ENCODE measurements at places on chromosomes 16 and 17. TPM values are rescaled to one million over a fixed set of nuclear protein-coding genes. Genes with fewer than 3 reads are reported as not detected.

Gene KRTAP4-3
- total RNA-seq = not detected

Gene CACNG3
- not detected for total RNA-seq

Gene CMIP
- total RNA-seq = 40.3 TPM

Gene CRYBA1
- not detected for total RNA-seq

- no peak for DNase-seq
Observed at GRCh38 chr17:27506348-27507218, 50.3 kb downstream of the KSR1 start.

- DNase-seq = no peak
Observed at GRCh38 chr17:5508810-5509209, 22.4 kb downstream of the MIS12 start.

GRCh38 chr16:87233928-87234327, 83.3 kb downstream of the C16orf95 start:
- no peak for DNase-seq

DNA sequence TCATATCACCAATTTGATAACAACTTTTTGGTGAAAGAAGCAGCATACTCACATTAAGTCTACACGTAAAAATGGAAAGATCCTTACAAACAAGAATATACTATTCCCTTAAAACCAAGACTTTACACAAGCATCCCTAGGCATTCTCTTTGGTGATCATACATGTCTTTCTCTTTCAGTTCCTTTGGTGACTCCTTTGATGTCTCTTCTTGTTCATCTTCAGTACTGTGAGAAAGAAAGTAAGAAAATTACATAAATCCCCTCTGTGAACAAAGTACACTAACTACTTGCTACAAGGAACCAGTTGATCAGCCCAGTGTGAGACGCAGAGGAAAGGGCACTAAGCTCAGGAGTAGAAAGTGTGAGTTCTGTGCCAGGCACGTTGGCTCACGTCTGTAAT, 59.6 kb upstream of the MTMR4 start:
- no peak for DNase-seq

DNA sequence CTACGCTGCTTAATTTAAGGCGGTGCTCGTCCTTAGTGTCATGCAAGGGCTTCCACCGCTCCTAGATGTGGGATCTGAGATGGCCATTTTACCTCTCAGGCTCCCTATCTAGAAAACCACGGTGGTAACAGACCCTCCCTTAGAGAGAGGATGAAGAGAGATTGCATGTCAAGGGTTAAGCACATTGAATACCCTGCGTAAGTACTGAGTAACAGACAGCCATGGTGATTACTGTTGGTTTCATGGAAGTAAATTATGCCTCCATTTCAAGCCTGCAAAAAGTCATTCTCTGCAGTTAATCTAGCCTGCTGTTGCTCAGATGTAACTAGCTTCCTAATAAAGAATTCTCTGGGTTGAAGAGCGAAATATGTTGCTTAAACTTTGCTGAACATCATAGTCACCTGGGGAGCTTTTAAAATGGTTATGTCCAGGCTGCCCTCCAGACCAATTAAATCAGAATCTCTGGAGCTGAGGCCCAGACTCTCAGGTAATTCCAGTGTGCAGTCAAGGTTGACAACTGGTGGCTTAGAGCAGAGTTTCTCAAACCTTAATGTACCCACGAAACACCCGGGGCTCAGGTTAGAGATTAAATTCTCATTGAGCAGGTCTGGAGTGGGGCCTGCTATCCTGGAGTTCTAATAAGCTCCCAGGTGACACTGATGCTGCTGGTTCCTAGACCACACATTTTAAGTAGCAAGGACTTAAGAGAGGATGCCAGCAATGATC, 167.1 kb downstream of the SNX29 start:
- no peak for DNase-seq

- DNase-seq = peak; percentile 91
Observed at GRCh38 chr17:58112970-58113631, 29.9 kb downstream of the DYNLL2 start.

DNA sequence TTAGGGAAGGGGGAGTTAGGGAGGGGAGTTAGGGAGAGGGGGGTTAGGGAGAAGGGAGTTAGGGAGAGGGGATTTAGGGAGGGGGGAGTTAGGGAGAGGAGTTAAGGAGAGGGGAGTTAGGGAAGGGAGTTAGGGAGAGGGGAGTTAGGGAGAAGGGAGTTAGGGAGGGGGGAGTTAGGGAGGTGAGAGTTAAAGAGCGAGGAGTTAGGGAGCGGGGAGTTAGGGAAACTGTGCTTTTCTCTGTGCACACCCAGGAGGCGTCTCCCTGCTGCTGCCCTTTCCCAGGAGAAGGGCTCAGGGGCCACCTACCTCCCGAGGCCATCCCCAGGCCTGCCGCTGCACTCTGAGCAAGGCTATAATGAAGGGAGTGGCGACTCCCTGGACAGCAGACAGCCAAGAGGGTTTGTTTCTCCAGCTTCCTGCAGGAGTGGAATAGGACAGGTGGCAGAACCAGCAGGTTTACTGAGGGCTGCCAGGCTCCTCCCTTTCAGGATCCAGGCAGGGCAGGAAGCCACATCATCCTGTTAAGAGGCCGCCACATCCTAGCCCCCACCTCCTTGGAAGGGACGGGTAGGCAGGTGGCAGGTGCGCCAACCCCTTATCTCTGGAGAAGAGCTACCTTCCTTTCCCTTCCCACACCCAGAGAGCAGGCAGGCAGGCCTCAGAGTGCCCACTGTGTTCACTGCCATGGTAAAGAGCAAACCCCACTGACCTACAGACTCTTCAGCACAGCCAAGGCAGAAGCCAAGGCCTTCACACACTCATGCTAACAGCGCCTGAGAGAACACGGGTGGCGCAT, 4.3 kb downstream of the CANT1 start:
- no peak for DNase-seq

DNA sequence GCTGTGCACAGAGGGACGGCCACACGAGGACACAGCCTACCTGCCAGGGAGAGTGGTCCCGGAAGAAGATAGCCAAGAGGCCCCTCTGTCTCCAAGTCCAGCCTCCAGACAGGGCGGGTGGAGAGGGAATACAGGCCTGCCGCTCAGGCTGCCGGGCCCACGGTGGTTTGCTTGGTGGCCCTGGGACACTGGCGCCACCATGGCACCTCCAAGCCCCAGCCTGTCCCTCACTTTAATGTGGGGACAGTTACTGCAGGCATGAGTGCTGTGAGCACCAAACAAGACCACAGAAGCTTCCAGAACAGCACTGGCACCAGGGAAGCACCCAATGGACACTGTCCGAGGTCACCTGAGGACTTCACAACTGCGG, 22.0 kb upstream of the CHMP6 start:
- no peak for DNase-seq

GRCh38 chr17:10178506-10178991, 19.9 kb downstream of the GAS7 start:
- no peak for DNase-seq

GRCh38 chr17:20097330-20097729, 88.2 kb downstream of the SPECC1 start:
- DNase-seq = no peak

DNA sequence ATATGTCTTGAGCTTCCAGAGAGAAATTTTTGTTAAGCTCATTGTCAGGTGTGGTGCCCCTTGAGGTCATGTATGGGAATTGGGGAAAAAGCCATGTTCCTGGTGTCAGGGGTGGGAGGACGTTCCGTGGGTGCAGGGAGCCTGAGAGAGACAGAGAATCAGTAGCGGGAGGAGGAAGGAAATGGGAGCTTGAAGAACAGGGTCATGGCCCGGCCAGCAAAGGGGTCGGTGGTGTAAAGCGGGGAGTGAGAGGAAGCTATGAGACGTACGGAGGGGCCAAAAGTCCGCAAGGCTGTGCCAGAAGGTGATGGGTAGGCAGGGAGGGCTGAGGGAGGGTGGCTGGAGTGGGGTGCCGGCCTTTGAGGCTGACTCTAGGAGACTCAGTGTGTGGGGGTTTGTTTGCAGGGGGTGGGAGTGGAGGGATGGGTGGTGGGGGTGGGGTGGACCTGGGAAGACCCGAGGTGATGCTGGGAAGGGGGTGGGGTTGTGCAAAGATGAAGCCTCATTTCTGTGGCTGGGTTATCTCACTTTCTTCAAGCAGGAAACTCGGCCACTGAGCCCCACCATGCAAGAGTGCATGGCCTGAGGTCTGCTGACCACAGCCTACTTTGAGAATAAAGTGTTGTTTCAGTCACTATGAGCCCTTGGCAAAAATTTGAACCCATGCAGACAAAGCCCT, 63.6 kb downstream of the PLCG2 start:
- no peak for DNase-seq

DNA sequence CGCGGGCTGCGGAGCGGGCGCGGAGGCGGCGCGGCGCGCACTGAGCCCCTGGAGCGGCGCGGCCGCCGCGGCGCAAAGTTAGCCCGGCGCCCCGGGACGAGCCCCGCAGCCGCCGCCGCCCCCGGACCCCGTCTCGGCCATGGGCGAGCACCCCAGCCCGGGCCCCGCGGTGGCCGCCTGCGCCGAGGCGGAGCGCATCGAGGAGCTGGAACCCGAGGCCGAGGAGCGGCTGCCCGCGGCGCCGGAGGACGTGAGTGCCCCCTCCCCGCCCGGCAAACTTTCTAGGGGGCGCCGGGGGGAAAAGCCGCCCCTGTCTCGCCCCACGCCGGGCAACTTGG, 388 bp downstream of the RHBDL3 start:
- no peak for DNase-seq

- no peak for DNase-seq
Observed at GRCh38 chr16:564690-565418, 2.0 kb upstream of the NHLRC4 start.

GRCh38 chr17:62631086-62631935, 3.8 kb downstream of the MRC2 start:
- no peak for DNase-seq

- DNase-seq = no peak
Observed at GRCh38 chr17:1860978-1861377, 31.2 kb downstream of the RPA1 start.

GRCh38 chr16:10600782-10601443, 20.5 kb upstream of the EMP2 start:
- DNase-seq = no peak

DNA sequence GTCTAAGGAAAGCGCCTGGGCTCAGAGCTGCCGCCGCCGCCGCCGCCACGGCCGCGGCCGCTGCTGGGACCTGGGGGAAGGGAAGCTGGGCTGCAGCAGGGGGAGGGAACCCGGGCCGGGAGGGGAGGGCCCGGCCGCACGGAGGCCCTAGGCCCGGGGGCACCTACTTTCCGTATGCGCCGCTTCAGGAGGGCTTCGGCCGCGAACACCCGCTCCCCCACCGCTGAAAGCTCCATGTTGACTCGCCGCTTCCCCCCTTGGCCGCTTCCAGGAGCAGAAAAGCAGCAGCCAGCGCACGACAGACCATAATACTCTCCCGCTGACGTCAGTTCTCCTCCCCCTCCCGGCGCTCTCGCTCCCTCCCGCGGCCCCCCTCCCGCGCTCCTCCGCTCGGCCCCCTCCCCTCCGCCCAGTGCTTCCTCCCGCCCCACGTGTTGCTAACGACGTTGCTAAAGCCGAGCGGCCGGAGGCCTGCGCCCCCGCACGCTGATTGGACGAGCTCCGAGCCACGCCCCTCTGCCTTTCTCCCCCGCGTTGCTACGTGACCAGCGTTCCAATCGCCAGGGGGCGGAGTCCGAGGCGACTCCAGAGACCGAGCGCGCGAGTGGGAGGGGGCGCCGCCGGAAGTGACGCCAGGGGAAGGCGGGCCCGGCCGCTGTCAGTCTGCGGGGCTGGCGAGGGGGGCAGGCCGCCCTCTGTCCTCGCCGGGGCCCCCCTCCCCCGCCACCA, at the start of gene CBX8:
TSS of gene CBX8 (minus strand) at position 315 of the 729 bp plus-strand sequence. CDS start at position 236, 79 bp downstream.
- DNase-seq = peak; percentile 100

DNA sequence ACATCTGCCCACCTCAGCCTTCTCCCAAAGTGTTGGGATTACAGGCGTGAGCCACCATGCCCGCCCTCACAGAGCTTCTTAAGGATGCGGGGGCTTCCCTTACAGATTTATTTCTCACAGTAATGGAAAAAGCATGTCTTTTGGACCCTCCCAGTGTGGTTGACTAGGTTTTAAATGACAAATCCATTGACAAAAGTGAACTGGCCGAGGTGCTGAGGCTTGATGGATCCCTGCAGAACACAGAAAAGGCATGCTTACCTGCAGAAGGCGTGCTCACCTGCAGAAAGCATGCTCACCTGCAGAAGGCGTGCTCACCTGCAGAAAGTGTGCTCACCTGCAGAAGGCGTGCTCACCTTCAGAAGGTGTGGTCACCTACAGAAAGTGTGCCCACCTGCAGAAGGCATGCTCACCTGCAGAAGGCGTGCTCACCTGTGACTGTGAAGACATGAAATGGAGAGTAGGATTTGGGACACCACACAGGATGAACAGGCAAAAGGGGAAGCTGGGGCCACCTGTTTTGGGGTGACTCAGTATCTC, 15.1 kb upstream of the BBS2 start:
- DNase-seq = no peak
